Right renal pelvis (tissue), 4 donors: ENCODE measurements at places on chromosomes 3 and 15.

- no peak for DNase-seq
Observed at GRCh38 chr3:33380653-33381052, 59.6 kb downstream of the UBP1 start.

GRCh38 chr15:46496491-46497115 is 861.8 kb downstream of the SQOR start:
- no peak for DNase-seq

DNA sequence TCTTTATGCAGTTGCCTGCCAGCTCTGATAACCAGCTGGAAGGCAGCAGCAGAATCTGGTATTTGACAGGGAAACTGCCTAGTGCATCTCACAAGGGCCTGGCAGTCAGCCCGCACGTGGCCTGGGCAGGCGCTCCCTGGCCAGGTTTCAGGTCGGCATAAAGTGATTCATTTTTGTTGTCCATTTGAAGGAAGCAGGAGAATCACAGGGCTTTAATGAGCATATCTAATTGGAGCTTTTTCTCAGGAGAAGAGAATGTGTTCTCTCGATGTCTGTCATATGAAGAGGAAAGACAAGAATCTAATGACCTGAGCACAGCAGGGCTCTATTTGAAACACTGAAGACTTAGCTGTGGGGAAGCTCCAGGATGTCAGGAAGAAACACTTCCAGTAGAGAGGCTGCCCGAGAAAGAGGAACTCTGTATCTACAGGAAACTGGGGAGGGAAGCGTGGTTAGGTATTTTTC is 98.8 kb upstream of the MB21D2 start:
- DNase-seq, result no peak

DNA sequence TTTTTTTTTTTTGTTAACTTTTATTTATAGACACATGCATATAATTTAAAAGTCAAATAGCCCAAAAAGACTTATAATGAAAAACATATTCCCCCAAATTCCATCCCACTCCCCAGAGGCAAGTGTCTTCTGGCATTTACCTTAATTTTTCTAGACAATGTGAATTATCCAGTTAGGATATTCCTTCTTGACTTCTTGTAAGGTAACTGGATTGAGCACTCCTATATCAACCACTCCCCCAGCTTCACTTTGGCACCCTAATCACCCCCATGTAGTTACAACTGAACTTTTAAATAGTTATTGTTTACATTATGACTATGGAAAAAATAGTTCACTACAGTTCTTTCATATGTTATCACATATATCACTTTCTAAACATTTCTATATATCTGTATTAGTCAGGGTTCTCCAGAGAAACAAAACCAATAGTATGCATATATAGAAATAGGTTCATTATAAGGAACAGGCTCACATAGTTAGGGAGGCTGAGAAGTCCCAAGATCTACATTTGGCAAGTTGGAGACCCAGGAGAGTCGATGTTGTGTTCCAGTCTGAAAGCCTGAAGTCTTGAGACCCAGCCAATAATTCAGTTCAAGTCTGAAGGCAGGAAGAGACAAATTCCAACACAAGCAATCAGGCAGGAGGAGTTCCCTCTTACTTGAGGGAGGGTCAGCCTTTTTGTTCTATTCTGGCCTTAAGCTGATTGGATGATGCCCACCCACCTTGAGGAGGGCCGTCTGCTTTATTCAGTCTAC is 175.8 kb downstream of the THSD4 start:
- DNase-seq, result no peak

DNA sequence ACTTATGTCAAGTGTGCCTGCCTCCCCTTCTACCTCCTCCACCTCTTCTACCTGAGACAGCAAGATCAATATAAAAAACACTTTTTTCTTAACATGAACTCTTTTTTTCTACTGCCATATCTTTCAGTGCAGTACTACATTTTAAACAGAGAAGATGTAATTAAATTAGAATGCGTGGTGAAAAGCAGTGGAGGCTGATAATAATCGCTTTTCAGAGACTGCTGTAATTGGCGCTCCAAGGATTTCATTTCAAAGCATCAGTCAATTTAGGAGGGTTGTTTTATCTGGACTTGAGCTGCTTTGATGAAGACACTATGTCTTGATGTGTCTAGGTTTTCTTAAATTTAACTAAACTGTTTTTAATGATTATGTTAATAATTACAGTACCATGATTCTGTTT is 85.3 kb upstream of the CRBN start:
- no peak for DNase-seq

- DNase-seq, result no peak
Observed at GRCh38 chr3:100082714-100083113, 31.6 kb downstream of the FILIP1L start.

DNA sequence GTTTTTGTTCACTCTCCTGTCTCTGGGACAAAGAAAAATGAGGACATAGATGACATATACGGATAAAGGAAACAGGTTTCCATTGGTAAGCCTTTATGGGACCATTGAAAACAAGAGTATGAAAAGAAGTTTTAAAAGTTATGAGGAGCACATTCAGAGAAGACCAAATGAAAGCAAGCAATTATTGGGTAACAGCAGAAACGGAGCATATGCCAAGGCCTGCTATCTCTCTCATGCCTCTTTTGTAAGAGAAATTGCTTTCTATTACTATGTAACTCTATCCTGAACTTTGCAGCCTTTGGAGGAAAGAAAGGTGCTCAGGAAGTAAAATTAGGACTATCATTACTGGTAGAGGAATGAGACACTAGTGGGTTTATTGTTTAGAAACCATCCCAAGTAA is 14.9 kb upstream of the DPH6 start:
- DNase-seq, result no peak
